ENCODE measurements at places on chromosomes 4 and X.

DNA sequence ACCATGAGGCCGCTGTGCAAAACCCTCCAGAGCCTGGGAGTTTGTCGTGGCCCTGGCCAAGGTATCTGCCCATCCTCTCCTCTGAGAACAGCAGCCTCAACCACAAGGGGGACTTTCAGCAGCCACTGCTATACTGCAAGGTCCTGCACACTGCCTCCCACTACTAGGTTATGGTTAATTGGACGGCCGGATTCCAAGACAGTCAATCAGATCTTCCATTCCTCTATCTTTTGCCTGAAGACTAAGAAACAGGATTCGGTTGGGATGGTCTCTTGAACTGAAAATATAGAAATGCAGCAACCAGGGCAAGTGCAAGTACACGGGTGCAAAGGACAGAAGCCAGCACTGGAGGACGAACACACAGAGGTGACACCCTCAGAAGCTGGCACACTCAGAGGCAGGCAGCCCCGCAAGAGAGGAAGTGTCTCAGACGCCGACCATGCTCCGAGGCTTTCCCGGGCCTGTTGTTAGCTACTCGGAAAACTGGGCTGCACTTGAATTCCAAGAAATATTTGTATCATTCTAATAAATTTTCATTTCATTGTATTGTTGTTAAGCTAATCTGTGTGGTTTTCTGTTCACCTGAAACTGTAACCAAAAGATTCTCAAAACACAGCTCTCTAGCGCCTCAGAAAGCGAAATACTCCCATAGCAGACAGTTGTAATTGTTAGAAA lies 63.3 kb downstream of the AFAP1 start:
- no peak for DNase-seq

- DNase-seq: no peak
Observed at GRCh38 chr4:20159516-20159915, 92.2 kb upstream of the SLIT2 start.

GRCh38 chrX:64186974-64187761 lies 18.3 kb downstream of the AMER1 start:
- DNase-seq: no peak

DNA sequence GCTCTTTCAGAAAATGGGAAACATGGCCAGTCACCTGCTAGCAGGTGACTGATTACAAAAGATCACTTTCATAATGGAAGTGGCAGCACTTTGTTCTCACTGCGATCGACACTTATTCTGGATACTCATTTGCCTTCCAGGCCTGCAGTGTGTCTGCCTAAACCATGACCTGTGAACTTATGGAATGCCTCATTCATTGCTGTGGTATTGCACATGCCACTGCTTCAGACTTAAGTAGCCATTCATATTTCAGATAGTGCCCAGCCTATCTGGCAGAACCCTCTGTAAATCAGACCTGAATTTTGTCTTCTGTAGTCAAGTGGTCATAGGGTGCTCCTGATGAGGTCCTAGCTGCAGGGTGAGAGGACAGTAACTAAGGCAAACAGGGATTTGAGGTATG lies 23.3 kb upstream of the MGST2 start:
- no peak for DNase-seq

DNA sequence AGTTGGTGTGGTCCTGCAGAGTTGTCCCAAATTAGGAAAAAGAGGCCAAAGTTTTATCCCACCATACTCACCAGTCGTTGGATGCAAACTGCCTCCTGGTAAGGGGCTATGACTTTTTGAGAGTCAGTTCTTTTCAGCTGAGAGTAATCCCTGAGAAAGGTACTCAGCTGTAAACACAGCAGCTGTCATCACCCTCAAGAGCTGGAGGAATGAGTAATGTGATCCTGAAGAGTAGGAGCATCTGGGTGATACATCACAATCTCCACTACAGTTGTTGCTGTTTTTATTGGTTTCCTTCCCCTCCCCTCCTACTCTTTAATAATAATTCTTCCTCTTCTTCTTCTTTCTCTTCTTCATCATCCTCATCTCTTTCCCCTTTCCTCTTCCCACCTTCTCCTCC lies 5.7 kb downstream of the MAGEE1 start:
- no peak for DNase-seq

- DNase-seq: no peak
Observed at GRCh38 chr4:157075811-157076577, at the start of gene GLRB. Gene GLRB, plus strand, starts transcription at chr4:157076150. Its CDS starts 1,875 bp downstream, at chr4:157078025.

Data from activated CD8-positive, alpha-beta memory T cell treated with anti-CD3 and anti-CD28 coated beads for 1 hour (primary cell).